ENCODE measurements at places on chromosomes 11 and 22.

GRCh38 chr11:119155733-119156492, 7.1 kb downstream of the ABCG4 start:
- DNase-seq = peak; percentile 41

DNA sequence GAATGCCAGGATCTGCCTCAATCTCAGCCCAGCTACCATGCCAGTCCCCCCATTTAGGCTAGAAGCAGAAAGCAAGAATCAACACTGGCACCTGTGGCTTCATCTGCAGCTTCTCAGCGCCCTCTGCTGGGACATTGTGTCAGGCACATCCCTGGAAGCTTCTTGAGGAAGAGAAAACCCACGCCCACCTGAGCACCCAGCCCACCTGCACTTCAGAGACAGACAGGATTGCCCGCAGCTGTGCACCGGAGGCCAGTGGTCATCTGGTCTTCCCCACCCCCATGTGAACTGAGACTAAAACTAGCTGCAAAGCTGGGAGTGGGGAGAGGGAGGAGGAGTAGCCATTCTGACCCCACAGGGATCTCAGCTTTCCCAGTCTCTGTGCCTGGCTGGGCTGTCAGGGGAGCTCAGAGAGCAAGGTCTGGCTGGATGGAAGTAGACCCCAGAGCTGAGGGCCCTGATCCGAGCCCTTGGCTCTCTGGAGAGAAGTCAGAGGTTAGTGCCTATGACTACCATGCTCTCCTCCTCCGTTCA, 66.8 kb downstream of the FEZ1 start:
- DNase-seq = peak; percentile 22

DNA sequence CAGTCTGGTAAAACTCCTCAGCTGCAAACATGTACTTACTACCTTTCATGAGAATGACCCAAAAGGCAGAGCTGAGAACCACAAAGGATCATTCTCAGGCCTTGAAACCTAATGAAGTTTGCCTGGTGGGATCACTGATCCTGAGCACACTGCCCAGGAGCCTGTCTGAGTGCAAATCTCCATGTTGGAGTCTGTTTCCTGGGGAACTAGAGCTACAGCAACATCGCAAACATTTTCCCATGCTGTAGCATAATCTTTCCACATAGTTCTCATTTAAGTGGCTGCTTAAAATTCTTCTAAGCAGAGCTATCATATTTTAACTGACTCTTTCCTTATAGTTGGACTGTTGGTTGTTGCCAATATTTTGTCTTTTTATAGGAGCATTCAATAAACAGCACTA, 58.5 kb downstream of the GUCY1A2 start:
- no peak for DNase-seq

GRCh38 chr11:609341-609811, 6.4 kb downstream of the IRF7 start:
- no peak for DNase-seq

- DNase-seq = no peak
Observed at GRCh38 chr22:19865141-19865829, 10.6 kb upstream of the GNB1L start.

DNA sequence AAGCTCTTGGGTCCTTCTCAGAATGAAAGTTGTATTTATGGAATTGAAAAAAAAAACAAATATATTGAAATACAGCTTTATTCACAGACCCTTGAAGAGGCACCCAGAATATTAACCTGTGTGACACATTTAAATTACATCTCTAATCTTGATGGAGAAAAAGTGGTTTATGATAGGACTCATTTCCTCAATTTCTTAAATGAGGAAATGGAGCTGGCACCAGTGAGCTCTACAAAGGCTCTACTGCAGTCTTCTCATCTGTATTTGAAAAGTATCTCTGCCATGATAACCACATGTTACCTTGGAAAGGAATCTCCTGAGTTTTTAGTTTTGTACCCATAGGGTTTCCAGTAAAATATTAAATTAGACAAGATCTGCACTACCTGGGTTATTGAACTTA, 186.5 kb downstream of the HIPK3 start:
- DNase-seq = no peak

GRCh38 chr11:70415642-70416395, 17.5 kb downstream of the CTTN start:
- DNase-seq = no peak

GRCh38 chr11:125873881-125874555, 13.4 kb upstream of the HYLS1 start:
- no peak for DNase-seq

- DNase-seq = peak; percentile 32
Observed at GRCh38 chr22:44665115-44665514, 36.9 kb upstream of the PRR5 start.

- DNase-seq = no peak
Observed at GRCh38 chr11:93482556-93482955, 60.6 kb downstream of the SMCO4 start.

- no peak for DNase-seq
Observed at GRCh38 chr11:18239655-18240054, 3.1 kb upstream of the SAA4 start.

GRCh38 chr11:33417121-33417520, 159.9 kb downstream of the HIPK3 start:
- DNase-seq = no peak

GRCh38 chr11:98409069-98409468, 611.7 kb upstream of the CNTN5 start:
- no peak for DNase-seq

DNA sequence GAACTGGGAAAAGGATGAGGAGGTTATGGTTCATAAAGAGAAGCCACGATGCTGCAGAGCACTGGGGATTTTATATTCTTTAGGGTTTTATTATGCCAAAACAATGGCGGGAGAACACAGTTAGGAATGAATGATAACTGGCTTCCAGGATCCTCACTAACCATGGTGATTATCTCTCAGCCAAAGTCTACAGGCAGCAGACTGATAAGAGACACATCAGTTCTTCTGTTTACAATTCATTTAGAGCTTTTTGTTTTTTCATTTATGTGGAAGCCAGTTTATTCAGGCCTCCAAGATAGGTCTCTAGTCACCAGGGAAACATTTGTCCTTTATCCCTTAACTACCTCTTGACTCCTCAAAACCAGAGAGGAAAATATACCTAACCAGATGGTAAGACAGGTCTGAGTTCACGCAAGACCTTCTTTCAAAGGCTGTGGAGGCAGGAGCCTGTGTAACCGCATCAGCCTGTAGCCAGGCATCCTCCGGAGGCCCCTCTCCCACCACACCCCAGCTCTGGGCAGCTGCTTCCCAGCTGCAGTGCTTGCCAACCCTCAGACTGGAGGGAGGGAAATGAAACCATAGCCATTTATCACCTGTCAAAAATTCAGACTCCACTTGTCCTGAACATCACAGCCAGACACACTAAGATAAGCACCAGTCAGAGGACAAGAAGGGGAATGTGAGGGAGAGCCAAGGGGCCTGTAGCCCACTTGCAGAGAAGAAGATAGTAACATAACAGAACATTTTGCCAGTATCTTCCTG, 57.2 kb upstream of the FAM181B start:
- DNase-seq = no peak

GRCh38 chr11:117506971-117507370, 179.3 kb downstream of the CEP164 start:
- no peak for DNase-seq

GRCh38 chr11:126281245-126281644, 1.6 kb upstream of the TIRAP start:
- no peak for DNase-seq

Measured in transverse colon (tissue), 4 donors.